ENCODE measurements at places on chromosomes 6 and 20.

GRCh38 chr6:129940454-129941195 lies 77.8 kb upstream of the L3MBTL3 start:
- no peak for DNase-seq

DNA sequence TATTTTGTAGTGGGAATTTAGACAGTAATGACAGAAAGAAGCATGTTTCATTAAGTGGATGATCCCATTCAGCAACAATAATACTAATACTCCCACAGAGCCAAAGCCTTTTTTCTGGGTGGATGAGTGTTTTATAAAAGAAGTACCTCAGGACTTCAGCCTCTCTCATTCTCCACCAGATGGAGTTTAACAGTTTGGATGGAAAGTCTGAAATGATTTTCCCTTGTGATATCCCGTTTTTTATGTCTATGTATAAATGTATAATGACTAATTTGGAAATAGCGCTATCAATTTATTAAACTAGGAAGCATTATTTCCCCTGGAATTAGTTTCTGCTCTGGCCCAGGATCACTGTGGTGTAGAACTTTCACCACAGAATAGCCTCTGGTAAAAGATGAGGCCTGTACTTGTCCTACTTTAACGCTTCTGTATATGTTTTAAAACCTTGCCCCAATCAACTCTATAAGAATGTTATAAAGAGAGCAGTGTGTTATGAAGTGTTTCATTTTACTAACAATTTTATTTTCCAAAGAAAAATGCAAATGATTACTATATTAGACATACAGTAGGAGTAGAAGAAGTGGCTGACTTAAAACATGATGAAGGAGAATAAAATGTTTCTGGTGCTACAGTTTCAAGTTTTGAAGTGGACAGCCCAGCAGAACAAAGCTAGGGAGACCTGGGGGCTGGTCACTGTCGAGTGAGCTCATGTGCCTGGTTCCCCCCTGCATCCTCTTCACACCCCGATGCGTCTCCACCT lies 135.6 kb downstream of the HIVEP1 start:
- no peak for DNase-seq

DNA sequence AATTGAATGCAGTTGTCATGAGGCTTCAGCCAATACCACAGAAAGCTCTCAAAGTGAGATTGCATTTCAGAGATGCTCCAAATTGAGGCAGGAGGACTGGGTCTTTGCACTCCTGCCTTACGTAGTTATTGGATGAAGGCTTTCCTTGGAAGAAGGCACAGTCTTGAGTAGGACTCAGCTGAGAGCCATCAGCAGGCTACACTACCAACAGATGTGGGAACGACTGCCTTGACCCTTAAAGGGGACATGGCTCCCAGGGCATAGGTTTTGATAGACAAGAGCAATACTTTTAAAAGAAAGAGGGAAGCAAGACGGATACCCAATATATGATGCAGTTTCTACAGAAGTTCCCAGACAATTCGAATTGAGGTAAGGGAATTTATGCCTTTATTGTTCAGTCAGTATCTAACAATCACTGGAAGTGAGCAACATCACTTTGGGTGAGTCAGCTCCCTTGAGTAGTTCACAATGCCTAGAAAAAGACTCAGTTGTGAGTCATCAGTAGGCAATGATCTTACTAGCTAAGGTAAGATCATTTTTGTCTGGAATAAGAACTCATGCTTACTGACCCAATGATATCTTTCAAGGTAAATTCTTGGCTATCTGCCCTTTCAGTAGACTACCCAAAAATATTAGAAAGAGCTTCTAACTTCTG lies 390.8 kb downstream of the GJA1 start:
- DNase-seq = no peak

DNA sequence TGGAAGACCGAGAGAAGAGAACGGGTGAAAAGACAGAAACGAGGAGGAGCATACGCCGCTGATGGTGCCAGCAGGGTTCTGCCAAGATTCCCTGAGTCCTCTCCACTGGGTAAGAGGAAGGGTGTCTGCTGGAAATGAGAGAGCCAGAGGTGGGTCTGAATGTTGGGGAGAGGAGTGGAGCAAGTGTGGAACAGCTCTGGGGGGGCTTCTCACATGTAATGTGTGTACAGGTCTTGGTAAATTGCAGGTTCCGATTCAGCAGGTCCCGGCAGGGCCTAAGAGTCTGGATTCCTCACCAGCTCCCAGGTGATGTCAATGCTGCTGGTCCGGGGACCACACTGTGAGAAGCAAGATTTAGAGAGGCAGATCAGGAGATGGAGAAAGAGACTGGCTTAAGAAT lies 1.5 kb upstream of the EBF4 start:
- no peak for DNase-seq

- DNase-seq = peak; percentile 63
Measured at GRCh38 chr6:15621203-15622044, 41.4 kb downstream of the DTNBP1 start.

DNA sequence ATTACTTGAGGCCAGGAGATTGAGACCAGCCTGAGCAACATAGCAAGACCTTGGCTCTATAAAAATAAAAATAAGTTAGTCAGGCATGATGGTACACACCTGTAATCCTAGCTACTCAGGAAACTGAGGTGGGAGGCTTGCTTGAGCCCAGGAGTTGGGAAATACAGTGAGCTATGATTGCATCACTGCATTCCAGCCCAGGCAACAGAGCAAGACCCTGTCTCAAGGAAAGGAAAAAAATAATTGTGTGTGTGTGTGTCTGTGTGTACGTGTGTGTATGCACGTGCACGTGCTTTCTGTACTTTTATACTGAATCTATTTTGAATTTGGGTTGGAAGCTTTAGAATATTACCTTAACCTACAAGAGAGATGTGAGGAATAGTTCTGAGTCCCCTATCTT lies 58.9 kb downstream of the KIZ start:
- no peak for DNase-seq

DNA sequence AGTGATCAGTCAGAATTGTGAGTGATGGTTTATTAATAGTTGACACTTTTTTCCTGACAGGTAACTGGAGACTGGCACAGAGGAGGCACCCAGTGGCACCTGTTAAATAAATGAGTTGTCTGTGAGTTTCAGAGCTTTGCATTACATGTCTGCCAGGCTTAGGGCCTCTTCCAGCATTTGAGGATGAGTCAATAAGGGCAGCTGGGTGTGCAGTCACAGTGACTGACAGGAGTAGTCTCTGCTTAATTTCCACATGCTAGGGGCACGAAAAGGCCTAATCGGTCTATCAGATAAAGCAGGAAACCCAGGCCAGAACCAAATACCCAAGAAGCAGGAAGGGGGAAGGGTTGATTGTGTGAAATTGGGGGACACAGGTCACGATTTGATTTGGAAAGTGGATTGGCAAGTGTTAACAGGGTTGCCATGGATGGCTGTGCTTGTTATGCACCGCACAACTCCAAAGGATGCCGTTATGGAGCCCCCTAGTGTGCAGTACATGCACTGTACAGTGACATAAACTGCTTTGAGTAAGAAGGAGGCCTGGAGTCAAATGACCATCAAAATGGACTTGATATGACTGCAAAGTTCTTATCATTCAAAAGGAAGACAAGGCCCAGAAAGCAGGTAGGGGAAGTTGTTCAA lies 111.9 kb upstream of the GGTLC1 start:
- peak; percentile 38 for DNase-seq

DNA sequence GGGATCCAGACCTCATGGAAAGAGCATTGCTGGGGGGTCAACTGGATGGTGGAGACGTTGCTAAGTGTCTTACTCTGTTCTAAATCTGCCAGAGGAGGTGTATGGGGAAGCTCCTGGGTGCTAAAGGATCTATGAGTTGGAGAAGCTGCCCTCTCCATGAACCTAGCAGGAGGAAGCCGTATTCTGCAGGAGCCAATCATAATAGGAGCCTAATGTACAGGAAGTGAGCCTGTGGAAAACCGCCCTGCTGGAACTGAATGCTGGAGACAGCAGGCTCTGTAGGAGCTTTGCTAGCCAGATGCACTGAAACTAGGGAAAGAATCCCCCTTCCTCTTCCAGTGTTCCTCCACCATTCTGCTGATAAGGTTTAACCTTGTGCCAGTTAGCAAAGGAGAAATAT lies 10.9 kb downstream of the CASP8AP2 start:
- no peak for DNase-seq

DNA sequence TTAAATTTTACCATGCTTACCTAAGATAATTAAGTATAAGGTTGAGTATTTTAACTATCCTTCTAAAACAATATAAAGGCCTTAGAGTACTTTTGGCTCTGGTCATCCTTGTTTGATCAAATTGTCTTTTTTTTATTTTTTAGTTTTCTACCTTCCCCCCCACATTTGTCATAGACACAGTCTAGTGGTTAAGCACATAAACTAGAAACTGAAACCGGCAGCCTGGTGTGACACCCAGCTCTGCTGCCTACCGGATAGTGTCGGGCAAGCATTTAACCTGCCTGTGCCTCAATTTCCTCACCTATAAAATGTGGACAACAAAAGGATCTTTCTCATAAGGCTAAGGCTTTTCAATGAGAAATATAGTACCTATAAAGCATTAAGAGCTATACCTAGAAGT lies 21.6 kb upstream of the TULP4 start:
- no peak for DNase-seq

DNA sequence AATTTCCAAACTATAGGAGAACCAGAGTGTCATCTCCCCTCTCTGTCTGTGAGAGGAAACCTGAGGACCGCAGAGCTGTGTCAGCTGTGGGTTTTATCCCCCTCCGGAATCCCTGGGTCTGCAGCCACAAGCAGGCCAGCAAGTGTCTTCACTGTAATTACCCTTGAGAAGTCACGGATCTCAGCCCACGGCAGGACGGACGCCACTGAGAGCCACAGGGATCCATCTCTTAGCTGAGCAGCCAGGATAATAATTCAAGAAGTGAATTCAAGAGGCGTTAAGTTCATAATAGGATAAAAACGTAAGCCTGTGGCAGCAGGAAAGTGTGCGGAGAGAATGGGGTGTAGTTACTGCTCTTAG lies 37.0 kb downstream of the DLL1 start:
- no peak for DNase-seq

DNA sequence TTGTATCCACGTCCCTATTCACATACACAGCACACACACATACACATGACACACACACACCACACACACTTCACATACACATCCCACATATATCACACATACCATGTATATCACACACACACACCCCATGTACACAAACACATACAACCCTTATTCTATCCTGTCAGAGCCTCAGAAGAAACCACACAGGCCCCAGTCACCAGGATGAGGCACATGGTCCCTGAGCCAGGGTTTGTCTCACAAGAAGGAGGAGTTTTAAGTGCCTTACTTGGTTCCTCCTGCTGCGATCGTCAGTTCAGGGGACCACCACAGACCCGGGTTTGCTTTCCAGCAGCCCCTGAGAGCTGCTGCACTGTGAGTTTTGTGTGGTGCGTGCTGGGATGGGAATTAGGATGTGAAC lies 23.6 kb downstream of the BFSP1 start:
- no peak for DNase-seq

- no peak for DNase-seq
Measured at GRCh38 chr6:16756660-16757255, 4.5 kb downstream of the ATXN1 start.

DNA sequence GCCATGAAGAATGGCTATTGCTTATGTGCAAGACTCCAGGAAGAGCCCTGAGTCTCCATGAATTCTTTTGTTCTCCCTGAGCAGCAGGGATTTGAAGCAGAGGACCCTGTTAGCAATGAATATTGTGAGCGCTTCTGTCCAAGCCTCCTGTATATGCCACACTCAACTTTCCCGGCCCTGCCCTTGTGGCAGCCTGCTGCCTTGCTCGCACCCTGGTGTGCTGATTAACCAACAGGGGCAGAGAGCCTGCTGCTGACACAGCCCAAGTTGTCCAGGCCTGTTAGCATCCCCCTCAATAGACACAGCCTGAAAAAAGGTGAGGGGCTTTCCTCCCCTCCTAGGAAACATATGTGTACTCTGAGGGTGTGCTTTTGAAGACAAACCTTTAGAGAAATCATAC lies 131.4 kb downstream of the BMP2 start:
- no peak for DNase-seq

GRCh38 chr6:9484686-9485085 lies 930.2 kb downstream of the TFAP2A start:
- DNase-seq = no peak

DNA sequence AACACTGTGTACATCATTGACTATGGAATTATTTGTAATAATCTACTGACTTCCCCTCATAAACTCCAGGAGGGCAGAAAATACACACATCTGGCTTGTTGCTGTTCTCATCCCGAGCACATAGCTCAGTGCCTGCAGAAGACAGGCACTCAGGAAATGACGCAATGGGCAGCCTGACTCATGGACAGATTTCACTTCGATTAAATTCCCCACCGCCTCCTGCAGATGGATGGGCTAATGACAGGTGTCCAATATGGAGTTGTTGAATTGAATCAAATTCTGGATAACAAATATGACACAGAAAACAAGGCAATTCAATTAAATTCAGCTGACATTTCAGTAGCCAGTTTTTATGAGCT lies 9.1 kb downstream of the ANKRD60 start:
- DNase-seq = no peak

DNA sequence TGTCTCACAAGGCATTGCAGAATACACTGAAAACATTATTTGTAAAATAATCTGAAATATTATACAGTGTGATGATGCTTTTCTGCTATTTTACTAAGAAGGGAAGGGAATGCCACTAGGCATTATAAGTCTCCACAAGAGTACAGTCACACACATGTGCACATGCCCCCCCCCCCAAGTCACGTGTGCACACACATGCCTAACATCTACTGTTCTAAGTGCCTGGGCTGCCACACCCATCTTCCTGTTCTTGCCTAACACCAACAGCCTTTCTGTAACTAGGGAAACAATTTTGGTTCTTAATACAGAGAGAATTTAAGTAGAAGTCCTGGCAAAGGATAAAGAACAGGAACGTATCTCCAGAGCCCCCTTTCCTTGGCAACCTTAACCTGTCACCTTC lies 58.2 kb upstream of the BCLAF1 start:
- DNase-seq = no peak

- DNase-seq = no peak
Measured at GRCh38 chr6:2355150-2355549, 109.7 kb upstream of the GMDS start.

GRCh38 chr6:140671926-140672325 lies 1297.5 kb upstream of the CITED2 start:
- no peak for DNase-seq

GRCh38 chr6:133610971-133611370 lies 277.9 kb upstream of the TCF21 start:
- DNase-seq = no peak

DNA sequence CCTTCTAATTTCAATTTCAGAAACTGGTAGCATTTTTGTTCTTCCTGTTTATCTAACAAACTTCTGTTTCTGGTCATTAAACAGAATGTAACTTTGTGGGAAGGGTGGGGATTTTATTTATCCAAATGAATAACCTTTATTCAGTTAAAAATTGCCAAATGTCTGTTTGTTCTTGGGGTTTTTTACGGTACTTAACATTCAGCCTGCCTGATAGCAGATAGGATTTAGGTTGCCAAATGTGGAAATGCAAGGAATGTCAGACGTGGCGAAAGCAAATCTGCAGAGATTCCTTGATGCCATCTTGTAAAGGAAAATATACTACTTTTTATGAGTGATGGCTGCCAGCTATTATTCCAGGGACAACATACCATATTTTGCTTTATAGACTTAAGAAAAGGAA lies 95.7 kb downstream of the LYRM2 start:
- DNase-seq = no peak

GRCh38 chr20:57414867-57415592 lies 23.8 kb downstream of the RBM38 start:
- no peak for DNase-seq

All from NCI-H446 treated with DMSO at 0.1 percent for 48 hours (cell line).